ENCODE measurements at places on chromosomes 5 and 9.

- no peak for DNase-seq
Observed at GRCh38 chr5:77560677-77561263, 68.7 kb upstream of the WDR41 start.

GRCh38 chr5:158317507-158317906, 458.6 kb upstream of the CLINT1 start:
- DNase-seq: no peak

- DNase-seq: no peak
Observed at GRCh38 chr5:73485715-73486114, 12.5 kb upstream of the BTF3 start.

DNA sequence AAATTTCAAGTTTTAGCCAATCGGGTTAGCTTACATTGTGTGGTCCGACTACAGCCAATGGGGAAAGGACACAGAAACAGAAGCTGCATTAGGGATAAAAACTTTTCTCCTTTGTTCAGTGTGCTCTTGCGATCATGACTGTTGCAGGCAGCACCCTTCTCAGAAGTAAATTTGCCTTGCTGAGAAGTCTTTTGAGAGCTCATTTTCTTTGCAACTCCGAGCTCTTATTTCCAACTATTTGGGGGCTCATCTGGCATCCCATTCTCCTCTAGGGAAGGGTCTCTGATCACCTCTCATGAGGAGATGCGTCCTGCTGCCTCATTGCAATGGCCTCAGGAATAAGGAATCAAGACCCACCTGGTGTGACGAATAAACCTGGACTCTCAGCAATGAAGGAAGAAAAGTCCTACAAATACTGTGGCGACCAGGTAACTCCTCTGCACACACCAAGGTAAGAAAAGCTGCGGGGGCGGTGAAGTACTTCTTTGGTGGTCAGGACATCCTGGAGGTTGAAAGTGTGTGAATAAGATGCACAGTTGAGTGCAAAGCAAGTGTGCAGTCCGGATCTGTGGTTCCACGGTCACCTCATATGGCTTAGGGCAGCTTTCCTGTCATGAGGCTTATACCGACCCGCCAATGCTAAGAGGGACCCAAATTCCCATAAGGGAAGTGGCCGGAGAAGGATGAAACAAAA, 20.4 kb downstream of the CNOT8 start:
- no peak for DNase-seq

- DNase-seq: no peak
Observed at GRCh38 chr5:158514319-158514985, 585.3 kb downstream of the EBF1 start.

GRCh38 chr9:114327749-114328148, 1.9 kb upstream of the ORM2 start:
- DNase-seq: no peak

GRCh38 chr5:135089912-135090311, 55.9 kb upstream of the PITX1 start:
- no peak for DNase-seq

GRCh38 chr9:21549251-21549765, 67.2 kb upstream of the IFNE start:
- no peak for DNase-seq

- DNase-seq: no peak
Observed at GRCh38 chr5:102762562-102763227, 7.6 kb downstream of the PAM start.

- no peak for DNase-seq
Observed at GRCh38 chr5:176819476-176819875, 9.1 kb downstream of the UNC5A start.

DNA sequence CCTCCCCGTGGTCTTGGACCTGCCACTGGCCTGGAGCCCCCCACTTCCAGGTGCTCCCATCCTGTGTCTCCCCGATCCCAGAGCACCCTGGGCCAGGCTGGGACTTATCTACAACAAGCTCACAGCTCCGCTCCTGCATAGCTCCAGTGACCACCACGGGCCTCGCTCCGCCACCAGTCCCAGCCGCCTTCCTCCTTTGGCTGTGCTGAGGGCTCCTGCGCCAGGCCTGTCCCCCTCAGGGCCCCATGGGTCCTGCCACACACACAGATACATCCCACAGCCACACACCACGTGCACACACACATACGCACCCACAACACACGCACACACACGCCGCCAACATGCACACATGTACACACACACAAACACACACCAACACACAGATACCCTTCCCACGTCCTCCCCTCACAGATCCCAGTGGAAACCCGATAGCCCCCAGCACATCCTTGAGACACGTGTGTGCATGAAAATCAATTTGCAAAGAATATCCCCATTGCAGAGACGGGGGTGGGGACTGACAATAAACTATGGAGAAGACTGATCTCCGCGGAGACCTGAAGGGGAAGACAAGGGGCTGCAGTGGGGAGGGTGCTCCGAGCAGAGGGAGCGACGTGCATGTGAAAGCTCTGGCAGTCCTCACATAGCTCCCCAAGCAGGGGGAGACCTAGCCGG, 18.5 kb upstream of the LAMC3 start:
- no peak for DNase-seq

DNA sequence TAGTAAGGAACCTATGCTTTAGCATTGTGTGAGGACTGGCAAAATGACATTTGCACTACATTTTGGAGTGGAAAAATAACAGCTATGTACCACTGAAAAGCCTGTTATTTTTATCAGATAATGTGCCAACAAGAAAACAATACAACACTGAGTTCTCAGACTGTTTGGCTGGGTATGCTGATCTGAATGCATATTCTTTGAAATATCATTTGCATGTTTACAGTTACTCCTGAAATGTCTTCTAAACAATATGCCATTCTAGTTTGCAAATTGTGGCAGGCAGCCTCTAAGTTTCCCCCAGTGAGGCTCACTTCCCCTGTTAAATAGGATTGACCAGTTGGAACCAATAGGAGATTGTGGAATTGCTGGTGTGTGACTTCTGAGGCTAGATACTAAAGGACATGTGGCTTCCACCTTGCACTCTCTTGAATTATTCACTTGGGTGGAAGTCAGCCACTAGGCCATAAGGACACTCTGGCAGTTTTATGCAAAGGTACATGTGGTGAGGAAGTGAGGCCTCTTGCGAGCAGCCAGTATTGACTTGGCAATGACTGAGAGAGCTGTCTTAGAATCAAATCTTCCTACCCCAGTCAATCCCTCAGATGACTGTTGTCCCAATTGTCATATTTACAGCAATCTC, 250.4 kb upstream of the PCSK5 start:
- no peak for DNase-seq

- no peak for DNase-seq
Observed at GRCh38 chr9:4836676-4837075, 43.9 kb downstream of the RCL1 start.

GRCh38 chr5:88826646-88827585, 56.1 kb downstream of the MEF2C start:
- no peak for DNase-seq

- no peak for DNase-seq
Observed at GRCh38 chr5:18028036-18028435, 393.8 kb downstream of the TAF11L14 start.

DNA sequence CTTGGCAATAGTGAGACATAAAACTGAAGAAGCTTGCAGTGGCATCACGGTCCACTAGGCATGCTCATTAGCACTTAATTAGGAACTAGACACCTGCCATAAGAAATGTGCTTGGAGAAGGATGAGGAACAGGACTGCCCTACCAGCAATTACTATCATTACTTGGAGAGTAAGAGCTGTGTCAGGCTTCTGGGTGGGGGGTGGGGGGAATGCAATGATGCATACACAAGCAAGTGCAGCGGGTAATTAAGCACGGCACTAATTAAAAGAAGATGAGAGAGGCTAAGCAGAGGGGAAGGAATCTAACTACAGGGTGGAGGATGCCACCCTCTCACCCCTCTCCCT, 53.1 kb downstream of the TLE1 start:
- DNase-seq: no peak

DNA sequence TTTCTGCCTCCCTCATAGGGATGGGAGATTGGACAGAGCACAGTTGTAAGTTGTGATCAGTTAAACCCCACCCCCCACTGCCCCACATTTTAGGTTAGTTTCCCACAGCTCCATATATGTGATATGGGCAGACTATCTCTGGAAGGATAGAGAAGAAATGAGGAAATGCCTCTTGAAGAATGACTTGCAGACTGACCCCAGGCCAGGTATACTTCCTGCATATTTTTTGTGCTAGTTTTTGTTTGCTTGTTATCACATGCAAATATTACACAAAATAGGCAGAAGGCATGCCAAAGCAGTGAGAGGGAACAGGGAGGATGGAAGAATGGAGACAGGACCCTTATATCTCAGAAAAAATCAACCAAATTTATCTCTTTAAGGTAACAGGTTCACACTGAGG, 10.1 kb upstream of the GLRX start:
- DNase-seq: no peak

- DNase-seq: no peak
Observed at GRCh38 chr9:88818495-88819201, 172.6 kb upstream of the S1PR3 start.

DNA sequence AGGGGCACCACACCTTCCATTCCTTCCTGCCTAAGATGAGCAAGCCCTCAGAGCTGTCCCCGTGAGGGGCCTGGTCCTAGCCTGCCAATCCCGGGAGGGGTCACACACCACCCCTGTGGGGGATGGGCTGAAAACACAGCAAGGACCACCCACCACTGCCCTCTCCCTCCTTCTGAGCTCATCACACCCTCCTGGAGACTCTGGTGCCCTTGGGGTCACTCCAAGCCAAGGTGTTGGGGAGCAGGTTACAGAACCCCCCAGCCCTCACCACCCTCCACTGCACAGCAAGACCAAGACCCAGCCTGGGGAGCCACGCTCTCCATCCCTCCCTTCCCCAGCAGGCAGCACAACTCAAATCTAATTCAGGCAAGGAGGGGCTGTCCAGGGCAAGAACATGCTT, 60.5 kb upstream of the PPP1R26 start:
- no peak for DNase-seq

DNA sequence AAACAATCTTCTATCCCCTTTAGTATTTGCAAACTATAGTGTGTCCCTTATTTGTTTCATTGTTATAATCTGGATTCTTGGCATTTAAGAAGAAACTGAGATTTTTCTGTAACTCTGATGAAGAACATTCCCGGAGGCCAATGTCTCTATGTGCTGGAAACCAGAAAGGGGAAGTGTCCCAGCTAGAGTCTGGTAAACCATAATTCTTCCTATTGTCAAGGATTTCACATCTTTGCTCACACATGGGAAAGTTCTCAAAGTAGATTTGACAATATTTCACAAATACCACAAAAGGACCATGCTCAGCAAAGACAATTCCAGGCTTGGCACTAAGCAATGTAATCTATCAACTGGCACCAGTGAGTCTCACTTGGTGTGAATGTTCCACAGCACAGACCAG, 146.8 kb downstream of the MUSK start:
- no peak for DNase-seq

GRCh38 chr5:107964722-107965121, 294.0 kb upstream of the EFNA5 start:
- no peak for DNase-seq

DNA sequence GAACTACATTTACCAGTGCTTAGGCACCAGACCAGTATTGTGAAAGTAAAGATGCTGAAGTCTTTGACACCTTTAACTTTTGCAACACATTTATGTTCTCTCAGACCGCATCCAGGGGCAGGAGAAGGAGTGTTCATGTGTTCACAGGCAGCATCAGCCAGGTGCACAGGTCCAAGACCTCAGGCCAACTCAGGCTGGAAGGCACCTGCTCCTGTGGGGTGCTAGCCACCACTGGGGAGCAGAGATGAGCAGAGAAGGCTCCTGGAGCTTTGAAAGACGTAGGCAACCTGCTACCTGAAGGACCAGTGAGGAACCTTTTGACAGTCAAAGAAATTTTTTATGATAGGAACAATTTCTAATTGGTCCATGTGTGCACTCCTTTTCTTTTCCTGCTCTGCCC, 35.6 kb downstream of the DAPK1 start:
- DNase-seq: no peak

- no peak for DNase-seq
Observed at GRCh38 chr9:4243877-4244812, 55.7 kb downstream of the GLIS3 start.

GRCh38 chr5:112693301-112693700, 44.4 kb upstream of the APC start:
- DNase-seq: no peak

DNA sequence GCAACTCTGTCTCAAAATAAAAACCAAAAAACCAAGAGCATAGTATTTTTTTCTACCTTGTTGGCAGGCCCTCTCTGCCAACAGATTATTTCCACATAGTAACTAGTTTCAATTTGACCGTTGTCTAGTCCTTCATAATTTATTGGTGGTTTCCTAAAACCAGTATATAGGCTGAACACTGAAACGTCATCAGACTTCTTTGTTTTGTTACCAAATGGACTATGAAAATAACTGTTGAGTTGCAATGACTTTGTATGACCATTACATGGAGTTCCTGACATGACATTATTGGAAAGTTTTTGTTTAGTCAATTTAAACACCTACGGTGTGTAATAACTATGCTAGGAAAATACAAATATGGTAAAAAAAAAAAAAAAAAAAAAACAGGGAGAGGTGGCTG, 1.7 kb downstream of the AGGF1 start:
- DNase-seq: no peak

DNA sequence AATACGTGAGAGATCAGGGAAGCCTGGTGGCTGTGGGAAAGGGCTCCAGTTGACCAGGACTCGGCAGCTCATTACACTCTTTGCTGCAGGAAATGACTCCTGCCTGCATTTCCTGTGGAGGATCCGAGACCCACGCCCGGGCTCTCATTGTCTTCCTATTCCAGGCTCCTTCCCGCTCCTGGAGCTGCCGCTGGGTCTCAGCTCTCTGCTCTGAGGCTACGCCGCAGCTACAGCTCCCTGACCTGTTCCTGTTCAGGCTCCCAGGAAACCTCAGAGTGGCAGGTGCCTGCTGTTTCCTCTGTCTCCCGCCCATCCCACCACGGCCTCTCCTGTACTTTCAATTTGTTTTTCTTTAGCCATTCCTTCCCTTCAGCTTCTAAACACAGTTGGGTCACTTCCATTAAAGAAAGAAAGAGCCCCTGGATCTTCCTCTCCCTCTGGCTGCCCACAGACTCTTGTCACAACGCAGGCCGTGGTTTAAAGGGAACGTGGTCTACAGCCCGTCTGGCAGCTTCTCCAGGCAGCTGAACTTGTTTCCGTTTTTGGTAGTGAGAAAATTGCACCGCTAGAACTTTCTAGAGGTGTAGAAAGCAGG, 71.5 kb downstream of the IL6ST start:
- no peak for DNase-seq

DNA sequence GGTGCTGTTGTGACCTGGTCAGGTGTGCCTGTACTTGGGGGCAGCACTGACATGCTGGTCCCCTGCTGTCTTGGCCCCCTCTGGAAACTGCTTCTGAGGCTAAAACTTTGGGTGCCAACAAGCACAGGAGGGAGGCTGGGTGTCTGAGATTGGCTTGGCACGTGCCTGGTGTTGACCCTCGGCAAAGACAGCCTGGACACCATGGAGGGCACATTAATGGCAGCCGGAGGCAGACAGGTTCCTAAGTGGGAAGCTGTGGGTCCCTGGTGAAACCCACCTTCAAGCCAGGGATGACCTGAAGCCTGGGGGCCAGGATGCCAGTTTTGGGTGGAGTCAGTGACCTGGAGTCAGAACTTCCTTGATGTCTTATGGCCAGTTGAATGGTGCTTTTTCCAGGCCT, 894.1 kb downstream of the PTPRD start:
- DNase-seq: no peak
